ENCODE measurements at places on chromosomes 11 and 22. TPM values are rescaled to one million over a fixed set of nuclear protein-coding genes. Genes with fewer than 3 reads are reported as not detected.
A peak's percentile ranks its signal among the peaks of the same experiment; 100 is the strongest.

Gene PHF21B
- total RNA-seq, result not detected

Gene TEX54
- 0.48 TPM for total RNA-seq

Gene TCN2
- 0.54 TPM for total RNA-seq

Gene NDUFC2
- 220 TPM for total RNA-seq

Gene ADSL
- total RNA-seq, result 130 TPM

Gene KCNQ1OT1
- total RNA-seq, result 0.22 TPM

Gene CBX7
- 14.9 TPM for total RNA-seq

Gene GATD1
- 58.2 TPM for total RNA-seq

DNA sequence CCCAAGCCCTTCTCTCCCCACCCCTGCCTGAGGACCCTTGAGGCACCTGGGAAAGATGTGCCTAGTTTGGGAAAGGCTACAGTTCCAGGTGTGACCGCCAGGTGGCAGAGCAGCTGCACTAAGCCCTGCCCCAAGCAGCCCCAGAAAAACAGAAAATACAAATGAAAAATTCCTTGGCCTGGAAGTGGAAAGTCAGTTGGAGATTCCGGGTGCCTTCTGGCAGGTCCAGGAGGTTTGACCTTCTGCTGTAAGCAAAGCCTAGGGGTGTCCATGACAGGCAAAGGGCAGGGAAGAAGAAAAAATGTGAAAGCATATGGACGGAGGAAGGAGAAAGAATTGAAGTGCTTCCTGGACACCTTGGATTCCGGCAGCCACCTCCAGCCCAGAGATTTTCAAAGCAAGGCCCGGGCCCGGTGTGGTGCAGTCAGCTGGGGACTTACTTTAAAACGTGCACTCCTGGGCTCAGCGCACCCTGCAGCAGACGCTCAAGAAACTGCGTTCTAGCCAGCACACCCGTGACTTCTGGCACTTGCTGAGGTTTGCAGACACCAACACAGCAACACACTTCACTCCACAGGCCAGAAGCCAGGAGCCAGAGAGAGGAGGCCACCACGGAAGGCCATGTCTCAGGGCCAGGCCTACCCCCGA, 37.3 kb upstream of the SLC22A12 start:
- no peaks in the 10 kb centered on the region for H3K4me1 ChIP-seq
- DNase-seq, result peak; percentile 42
- peaks cover 6% of the 10 kb centered on the region for H3K27me3 ChIP-seq
- no peak overlapping the region for H3K27ac ChIP-seq

GRCh38 chr11:112096194-112096593, 9.5 kb downstream of the SDHD start:
- no peaks in the 10 kb centered on the region for H3K4me1 ChIP-seq
- no peak overlapping the region for H3K4me3 ChIP-seq
- no peak overlapping the region for H3K27ac ChIP-seq
- peaks cover 34% of the 10 kb centered on the region for H3K36me3 ChIP-seq
- no peak for DNase-seq

DNA sequence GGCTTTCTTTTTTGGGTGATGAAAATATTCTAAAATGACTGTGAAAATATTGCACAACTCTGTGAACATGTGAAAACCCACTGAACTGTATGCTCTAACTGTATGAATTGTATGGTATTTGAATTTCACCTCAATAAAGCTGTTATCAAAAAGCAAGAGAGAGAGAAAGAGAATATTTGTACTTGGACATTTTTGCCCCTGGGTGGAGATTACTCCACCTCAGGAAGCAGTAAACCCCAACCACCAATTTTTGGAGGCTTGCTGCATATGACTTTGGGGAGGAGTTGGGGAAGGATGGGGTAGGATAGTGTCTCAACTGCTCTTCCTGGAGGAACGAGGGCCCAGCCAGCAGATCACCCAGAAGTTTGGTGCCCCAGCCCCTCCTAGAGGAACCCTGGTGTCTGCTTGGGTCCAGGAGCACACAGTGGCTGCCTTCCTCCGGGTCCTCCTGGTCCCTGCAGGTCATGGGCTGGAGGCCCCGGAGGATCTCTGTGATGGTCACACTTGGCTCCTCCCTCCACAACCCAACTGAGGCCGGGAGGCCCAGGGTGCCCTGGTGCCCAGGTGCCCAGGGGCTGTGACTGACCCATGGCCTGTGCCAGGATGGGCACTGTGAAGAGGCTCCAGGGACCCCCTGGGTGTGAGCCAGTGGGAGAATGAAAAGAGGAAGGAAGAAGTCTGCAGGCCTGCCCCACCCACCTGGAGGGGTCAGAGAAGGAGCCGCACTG, 15.3 kb upstream of the PICK1 start:
- peaks cover under 1% of the 10 kb centered on the region for H3K27me3 ChIP-seq
- H3K36me3 ChIP-seq, result no peaks in the 10 kb centered on the region
- no peaks in the 10 kb centered on the region for H3K4me1 ChIP-seq
- no peak for DNase-seq
- H3K27ac ChIP-seq, result no peak overlapping the region

- H3K27ac ChIP-seq, result no peak overlapping the region
- H3K36me3 ChIP-seq, result no peaks in the 10 kb centered on the region
- H3K4me3 ChIP-seq, result no peak overlapping the region
Observed at GRCh38 chr22:24584871-24585411, 7.9 kb downstream of the LRRC75B start.

- peaks cover 12% of the 10 kb centered on the region for H3K4me1 ChIP-seq
- H3K27ac ChIP-seq, result no peak overlapping the region
- no peaks in the 10 kb centered on the region for H3K27me3 ChIP-seq
- no peak for DNase-seq
- H3K4me3 ChIP-seq, result no peak overlapping the region
Observed at GRCh38 chr22:17695986-17696385, 57.4 kb downstream of the BCL2L13 start.

GRCh38 chr11:1302461-1303125, 6.8 kb downstream of the TOLLIP start:
- H3K27me3 ChIP-seq, result no peaks in the 10 kb centered on the region
- DNase-seq, result no peak
- H3K4me3 ChIP-seq, result no peak overlapping the region
- no peak overlapping the region for H3K27ac ChIP-seq
- peaks cover 12% of the 10 kb centered on the region for H3K4me1 ChIP-seq

DNA sequence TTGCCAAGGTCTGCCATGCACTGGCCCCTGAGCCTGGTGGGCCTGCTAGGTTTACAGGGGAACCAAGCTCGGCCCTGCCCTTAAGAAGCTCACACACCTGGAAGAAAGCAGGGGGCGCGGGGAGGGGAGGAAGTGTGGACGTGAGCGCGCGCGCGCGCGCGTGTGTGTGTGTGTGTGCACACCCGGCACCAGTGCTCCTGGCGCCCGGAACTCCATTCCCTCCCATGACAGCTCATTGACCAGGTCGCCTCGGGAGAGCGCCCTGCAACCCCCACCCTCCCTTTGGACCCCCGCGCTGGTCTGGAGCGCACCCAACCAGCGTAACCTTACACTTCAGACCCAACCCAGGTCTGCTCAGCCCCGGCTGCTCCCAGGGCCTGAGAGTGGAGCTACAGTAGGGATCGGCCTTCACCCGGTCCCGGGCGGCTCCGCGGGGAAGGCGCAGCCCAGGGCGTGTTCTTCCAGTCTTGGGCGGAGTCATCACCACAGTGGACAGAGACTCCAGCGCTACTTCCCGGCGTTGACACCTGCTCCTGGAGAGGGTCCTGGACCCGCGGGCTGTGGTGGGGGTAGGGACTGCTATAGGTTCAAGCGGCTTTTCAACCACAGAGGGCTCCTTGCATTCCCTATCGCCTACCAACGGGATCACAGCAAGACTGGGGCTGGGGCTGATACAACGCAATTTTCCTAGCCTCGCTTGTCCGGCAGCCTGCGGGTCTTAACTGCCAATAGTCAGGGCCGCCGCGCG, 1.5 kb downstream of the GALNT18 start:
- peaks cover 60% of the 10 kb centered on the region for H3K27me3 ChIP-seq
- no peaks in the 10 kb centered on the region for H3K36me3 ChIP-seq
- DNase-seq, result peak; percentile 6
- H3K4me1 ChIP-seq, result peaks cover 7% of the 10 kb centered on the region

GRCh38 chr22:47065756-47066615, 303.5 kb downstream of the TBC1D22A start:
- no peak for DNase-seq
- H3K27me3 ChIP-seq, result no peaks in the 10 kb centered on the region
- H3K4me3 ChIP-seq, result no peak overlapping the region
- H3K4me1 ChIP-seq, result peaks cover 10% of the 10 kb centered on the region
- no peak overlapping the region for H3K27ac ChIP-seq

GRCh38 chr11:69213964-69214363, 58.2 kb downstream of the SMIM38 start:
- H3K27ac ChIP-seq, result no peak overlapping the region
- H3K4me1 ChIP-seq, result peaks cover 5% of the 10 kb centered on the region
- DNase-seq, result no peak

DNA sequence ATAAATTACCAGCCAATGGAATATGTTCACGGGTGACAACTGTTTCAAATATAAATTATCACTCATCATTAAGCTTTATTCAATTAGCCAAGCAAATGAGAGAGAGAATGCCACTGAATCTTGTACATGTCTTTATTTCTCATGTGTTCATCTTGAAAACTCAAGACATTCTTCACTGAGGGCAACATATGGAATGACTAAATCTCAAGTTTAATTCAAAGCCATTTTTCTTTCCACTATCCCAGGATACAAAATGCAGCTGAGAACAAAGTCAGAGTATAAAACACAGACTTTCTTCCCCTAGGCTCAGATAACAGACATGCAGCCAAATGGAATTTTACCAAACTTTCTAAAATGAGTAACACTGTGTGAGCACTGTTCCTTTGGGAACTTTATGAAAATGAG, 12.1 kb upstream of the BBOX1 start:
- no peak overlapping the region for H3K27ac ChIP-seq
- no peaks in the 10 kb centered on the region for H3K36me3 ChIP-seq
- H3K4me3 ChIP-seq, result no peak overlapping the region
- H3K27me3 ChIP-seq, result no peaks in the 10 kb centered on the region

- H3K36me3 ChIP-seq, result no peaks in the 10 kb centered on the region
- H3K4me3 ChIP-seq, result no peak overlapping the region
- no peaks in the 10 kb centered on the region for H3K27me3 ChIP-seq
- H3K4me1 ChIP-seq, result no peaks in the 10 kb centered on the region
Observed at GRCh38 chr22:32528984-32529982, 54.7 kb downstream of the FBXO7 start.

GRCh38 chr22:38213319-38213989, 11.7 kb downstream of the MAFF start:
- H3K27ac ChIP-seq, result no peak overlapping the region
- H3K27me3 ChIP-seq, result peaks cover 4% of the 10 kb centered on the region
- H3K36me3 ChIP-seq, result peaks cover 8% of the 10 kb centered on the region
- H3K4me1 ChIP-seq, result peaks cover 29% of the 10 kb centered on the region

DNA sequence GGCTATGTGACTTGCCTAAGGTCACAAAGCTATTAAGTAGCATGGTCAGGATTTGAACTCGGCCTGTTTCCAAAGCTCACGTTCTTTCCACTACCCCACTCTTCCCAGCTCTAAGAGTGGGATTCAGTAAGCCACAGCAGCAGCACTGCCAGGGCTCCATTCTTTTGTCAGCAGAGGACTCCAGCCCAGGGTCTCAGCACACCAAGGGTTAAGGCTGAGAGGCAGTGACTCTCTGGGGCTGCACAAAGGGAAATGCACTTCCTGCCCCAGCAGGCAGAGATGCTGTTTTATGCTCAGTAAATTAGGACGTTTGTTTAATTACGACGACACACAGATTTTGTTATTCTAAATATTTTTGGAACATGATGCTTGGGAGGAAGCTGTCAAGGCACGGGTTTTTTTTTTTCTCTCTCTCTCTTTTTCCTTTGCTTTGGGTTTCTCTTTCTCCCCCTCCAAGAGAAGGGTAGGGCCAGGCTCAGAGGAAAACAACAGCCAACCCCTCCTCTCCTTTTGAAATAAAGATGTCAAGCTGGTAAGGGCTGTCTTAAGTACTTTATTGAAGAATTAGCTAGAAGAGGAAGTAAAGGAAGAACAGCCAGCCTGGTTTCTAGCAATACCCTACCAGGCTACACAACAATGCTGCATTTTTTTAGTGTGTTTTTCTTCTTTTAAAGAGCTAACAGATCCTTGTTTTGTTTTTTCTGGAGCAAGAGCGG, 2.8 kb downstream of the MYH9 start:
- H3K4me3 ChIP-seq, result peak overlapping the region; percentile 83
- H3K36me3 ChIP-seq, result peaks cover 61% of the 10 kb centered on the region
- H3K27ac ChIP-seq, result peak overlapping the region; percentile 96
- H3K27me3 ChIP-seq, result no peaks in the 10 kb centered on the region

DNA sequence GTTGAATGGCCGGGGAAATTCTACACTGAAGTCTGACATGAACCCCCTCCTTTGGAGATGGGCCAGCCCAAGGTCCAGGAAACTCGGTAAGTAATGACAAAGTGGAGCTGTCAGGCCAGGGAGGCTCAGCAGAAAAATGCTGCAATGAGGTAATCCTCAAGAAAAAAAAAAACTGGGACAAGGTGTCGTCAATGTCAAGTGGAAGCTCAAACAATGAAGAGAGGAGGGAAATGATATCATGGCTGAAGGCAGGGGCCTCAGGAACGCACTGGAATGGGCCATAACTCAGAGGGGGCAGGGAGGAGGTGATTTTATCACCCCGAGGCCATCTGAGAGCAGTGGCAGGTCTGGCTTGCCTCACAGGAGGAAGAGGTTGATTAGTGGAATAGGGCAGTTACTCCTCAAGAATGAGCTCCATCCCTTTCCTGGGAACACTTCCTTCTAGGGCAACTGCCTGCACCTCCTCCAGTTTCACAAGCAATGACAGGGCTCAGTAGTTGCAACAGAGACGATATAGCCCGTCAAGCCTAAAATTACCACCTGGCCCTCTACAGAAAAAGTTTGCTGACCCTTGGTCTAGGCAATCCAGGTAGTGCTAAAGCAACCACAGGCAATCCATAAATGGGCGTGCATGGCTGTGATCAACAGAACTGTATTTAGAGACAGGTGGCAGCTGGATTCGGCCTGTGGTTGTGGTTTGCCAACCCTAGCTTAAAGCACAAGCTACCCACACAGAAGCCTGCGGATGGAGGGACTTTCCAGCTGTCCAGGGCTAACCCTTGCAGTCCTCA, 65.2 kb downstream of the FBXO7 start:
- peaks cover 4% of the 10 kb centered on the region for H3K27me3 ChIP-seq
- H3K4me1 ChIP-seq, result no peaks in the 10 kb centered on the region
- no peaks in the 10 kb centered on the region for H3K36me3 ChIP-seq
- no peak for DNase-seq

Measured in activated CD4-positive, alpha-beta T cell treated with anti-CD3 and anti-CD28 coated beads, Interleukin-2, amount 10 ng/mL, durations not matched to agents 7 days and 5 days (primary cell).